Spleen (tissue), 13 donors: ENCODE measurements at places on chromosomes 4 and X.
A peak's percentile ranks its signal among the peaks of the same experiment; 100 is the strongest.

GRCh38 chr4:180423712-180424057 lies 1819.5 kb upstream of the TENM3 start:
- DNase-seq, result no peak

- no peak for DNase-seq
Observed at GRCh38 chrX:120459309-120459708, 9.8 kb downstream of the LAMP2 start.

- no peak for DNase-seq
Observed at GRCh38 chr4:10164877-10165283, 48.3 kb upstream of the WDR1 start.

GRCh38 chr4:110002326-110002725 lies 89.6 kb downstream of the EGF start:
- no peak for DNase-seq

DNA sequence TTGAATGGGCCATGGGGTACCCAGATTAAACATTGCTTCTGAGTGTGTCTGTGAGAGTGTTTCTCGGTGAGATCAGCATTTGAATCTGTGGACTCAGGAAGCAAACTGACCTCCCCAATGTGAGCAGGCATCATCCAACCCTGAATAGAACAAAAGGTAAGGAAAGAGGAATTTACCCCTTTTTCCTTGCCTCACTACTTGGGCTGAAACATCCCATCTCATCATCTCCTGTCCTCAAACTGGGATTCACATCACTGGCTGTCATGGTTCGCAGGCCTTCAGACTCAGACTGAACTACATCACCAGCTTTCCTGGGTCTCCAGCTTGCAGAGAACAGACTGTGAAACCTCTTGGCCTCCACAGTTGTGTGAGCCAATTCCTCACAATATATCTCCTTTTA lies 47.1 kb downstream of the TEC start:
- no peak for DNase-seq

GRCh38 chrX:149950681-149951080 lies 12.4 kb upstream of the EOLA2 start:
- no peak for DNase-seq

GRCh38 chr4:170979736-170980135 lies 833.5 kb upstream of the GALNTL6 start:
- no peak for DNase-seq

DNA sequence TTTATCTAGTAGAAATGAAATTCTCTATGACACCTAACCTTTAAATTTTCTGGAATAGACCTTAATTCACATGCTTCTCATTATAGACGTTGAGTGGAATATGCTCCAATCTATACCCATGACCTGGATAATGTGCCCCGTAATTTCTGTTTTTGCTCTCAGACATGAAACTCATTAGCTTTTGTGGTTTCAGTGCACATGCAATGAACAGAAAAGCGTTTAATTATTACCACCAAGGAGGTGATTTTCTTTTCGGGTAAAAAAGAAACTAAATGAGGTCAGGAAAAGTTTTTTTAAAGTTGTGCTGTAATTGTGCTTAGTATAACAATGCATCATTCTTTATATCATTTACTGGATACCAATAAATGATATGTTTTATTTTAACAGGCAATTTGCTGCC lies 1703.9 kb upstream of the TENM3 start:
- DNase-seq, result no peak

GRCh38 chr4:125519371-125520146 lies 204.8 kb downstream of the FAT4 start:
- DNase-seq, result no peak

DNA sequence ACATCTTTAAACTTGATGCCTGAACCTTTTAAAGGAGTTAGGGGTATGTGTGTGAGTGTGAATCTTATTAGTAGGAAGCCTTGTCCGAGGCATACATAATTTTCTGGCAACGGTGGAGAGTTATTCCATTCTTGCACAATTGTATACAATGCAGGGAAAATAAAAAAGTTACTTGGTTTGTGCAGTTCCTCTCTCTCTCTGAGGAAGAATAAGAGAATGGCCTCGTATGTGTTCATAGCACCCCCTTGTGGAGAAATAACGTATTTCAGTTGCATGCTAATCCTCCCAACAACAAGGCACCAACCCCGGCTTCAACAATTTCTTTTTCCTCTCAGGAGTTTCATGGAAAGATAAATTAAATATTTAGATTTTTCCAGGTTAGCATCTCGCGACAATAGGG lies 33.7 kb upstream of the FGF13 start:
- DNase-seq, result no peak

DNA sequence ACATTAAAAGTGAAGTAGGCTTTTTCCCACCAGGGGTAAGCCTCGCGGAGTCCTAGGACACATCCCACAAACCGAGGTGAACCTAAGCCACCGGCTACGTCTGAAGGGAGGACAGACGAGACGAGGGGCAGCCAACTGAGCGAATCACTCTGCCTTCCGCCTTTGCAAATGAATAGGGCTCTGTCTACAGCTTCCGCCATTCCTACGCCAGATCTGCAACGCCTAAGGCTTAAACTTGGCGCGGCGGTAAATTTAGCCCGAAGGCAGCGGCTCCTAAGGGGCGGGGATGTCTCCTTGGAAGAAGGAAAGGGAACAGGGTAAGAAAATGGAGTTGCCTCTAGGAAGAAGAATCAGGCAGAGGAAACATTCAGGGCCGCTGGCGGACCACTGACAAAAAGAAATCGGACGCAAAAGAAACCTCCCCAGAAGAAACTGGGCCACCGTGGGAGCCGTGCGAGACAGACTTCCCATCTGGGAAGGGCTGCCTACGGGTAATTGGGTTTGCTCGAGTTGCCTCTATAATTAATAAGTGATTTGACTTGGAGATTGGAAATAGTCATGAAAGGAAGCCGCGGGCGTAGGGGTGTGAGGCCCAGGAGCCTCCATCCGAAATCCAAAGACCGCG lies 90.5 kb downstream of the BCOR start:
- no peak for DNase-seq

- peak; percentile 51 for DNase-seq
Observed at GRCh38 chr4:119246177-119246733, 33.7 kb downstream of the USP53 start.

GRCh38 chr4:144298519-144298918 lies 158.0 kb upstream of the GYPA start:
- DNase-seq, result no peak

- no peak for DNase-seq
Observed at GRCh38 chr4:177464026-177464425, 21.8 kb upstream of the AGA start.

- no peak for DNase-seq
Observed at GRCh38 chrX:120751683-120752082, 121.8 kb upstream of the C1GALT1C1 start.

- no peak for DNase-seq
Observed at GRCh38 chrX:29043746-29044145, 456.5 kb downstream of the IL1RAPL1 start.

- DNase-seq, result no peak
Observed at GRCh38 chrX:133859336-133859735, 126.1 kb downstream of the GPC3 start.

DNA sequence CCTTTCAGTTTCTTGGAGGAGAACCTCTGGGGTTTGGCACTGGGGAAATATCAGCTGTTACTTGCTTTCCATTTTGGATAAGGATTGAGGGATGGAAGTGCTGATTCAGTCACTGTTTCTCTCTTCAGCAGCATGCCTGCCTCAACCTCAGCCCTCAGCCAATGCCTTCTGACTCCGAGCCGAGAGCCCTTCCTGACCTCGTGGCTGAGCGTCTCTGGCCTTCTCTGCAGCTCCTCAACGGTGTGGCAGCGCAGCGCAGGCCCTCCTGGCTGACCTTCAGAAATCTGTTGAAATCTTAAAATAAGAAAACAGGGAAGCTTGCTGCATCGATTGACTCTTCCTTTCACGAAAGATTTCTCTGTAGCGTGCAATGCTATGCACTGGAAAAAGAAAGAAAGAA lies 434.3 kb upstream of the FAT1 start:
- DNase-seq, result no peak

DNA sequence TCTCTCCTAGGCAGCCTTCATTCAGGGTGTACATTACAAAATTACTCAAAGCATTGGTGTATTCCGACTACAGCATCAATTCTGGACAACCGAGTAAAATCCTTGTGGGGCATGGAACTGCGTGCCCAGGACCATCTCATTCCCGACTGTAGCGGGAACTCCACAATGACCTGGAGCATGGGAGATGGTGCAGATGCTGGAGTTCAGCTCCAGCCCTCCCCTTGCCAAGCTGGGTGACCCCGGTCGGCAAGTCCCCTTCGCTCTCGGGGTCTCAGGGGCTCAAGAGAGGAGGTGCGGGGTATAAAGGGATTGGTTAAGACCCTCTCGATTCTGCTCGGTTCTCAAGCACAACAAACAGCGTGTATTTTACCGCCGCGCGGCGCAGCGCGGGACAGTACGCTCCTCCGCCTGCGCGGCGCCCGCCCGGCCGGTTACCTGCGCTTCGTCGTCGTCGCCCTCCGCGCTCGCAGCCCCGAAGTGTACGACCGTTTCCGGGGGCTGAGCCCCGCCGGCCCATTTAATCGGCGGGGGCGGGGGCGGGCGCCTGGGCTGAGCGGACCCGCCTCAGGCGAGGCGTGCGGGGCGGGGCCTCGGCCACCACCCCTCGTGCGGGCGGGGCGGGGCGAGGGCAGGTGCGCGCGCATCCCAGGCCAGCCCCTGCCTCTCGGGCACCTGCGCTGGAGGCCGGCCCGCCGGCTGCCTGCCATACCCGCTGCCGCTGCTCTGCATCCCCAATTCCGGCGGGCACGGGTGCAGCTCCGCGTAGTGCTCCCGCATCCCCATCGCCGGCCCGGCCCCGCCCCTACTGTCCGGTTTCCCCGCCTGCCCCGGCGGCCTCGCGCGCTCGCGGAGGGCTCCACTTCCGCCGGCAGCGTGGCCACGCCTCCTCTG lies at the start of gene G6PD:
Gene G6PD (minus strand): TSS at position 493 of the 891 bp plus-strand sequence. CDS start 691 bp downstream, outside the sequence.
- DNase-seq, result peak; percentile 96

DNA sequence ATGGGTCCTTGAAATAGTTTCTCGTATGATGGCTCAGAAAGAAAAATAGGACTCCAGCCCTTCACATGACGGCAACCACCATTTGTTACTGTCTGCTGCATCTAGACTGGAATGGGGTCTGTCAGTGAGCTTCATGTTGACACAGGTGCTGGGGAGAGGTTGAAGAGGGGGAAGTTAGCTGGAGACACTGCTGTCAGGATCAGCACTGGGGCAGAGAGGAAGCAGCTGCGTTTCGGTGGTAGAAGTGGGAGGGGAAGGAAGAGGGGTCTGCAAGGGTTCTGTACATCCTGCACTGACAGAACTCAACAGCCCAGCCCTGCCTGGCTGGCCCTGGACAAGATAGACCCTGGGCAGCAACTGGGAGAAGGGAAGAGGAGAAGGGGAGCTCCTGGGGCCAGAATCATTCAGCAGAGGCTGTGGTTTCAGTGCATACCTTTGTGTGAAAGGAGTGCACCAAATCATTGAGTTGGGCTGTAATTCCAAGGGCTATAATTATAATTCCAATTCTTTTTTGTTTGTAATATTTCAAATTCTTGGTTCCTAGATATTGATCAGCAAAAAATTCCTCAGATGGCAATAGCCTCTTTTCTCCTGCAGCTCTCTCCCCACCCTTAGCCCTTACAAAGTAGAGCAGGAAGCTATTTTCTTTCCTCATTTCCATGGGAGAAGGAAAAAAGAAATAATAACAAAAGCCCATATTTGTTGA lies 119.4 kb upstream of the C1GALT1C1 start:
- peak; percentile 78 for DNase-seq

DNA sequence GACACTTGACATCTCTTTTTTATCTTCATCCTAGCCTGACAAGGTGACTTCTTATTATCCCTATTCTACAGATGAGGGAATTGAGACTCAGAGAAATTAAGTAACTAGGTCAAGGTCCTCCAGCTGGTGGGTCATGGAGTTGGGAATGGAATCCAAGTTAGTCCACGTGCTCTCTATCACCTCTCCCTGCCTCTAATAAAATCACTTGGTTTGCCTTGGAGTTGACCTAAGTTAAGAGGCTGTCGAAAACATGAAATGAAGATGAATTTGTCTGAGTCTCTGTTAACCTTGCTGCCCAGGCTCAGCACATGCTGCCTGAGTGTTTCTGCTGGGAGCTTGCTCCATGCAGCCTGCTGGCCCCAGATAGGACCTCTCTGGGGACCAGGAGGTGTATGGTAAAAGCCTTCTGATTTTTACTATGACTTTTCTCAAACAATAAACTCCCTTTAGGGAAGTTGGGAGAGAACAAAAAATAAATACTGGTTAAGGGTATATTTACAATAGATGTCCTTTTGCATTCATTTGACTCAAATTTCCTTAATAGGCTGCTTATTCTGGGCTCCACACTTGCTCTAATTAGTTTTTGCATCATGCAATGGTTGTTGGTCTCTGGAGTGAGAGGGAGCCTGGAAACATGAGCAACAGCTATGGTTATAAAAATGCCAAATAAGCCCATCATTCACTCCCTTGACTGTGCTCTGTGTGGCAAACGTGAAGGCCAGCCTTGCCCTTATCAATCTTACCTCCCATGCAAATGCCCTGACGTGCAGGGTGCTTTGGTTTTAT lies 61.6 kb upstream of the DHX15 start:
- no peak for DNase-seq

- DNase-seq, result no peak
Observed at GRCh38 chr4:156036496-156036895, 82.8 kb upstream of the CTSO start.

GRCh38 chr4:187416216-187416615 lies 579.4 kb upstream of the ZFP42 start:
- no peak for DNase-seq

GRCh38 chr4:67207941-67208441 lies 337.3 kb downstream of the CENPC start:
- DNase-seq, result no peak

DNA sequence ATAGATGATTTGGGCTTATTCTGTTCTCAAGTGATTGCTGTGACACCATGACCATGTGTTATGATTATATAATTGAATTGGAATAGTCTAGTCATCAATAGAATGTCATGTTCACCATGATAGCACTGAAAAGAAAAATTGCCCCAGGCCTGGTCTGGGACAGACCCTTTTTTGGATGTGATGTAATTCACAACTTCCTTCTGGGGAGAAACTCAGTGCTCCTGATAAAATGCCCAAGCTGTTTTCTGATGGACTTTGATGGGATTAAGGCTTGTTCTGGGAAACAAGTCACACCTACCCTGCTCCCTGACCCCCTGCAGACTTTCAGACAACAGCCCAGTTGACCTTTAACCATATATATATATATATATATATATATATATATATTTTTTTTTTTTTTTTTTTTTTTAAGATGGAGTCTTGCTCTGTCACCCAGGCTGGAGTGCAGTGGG lies 65.3 kb downstream of the RHOH start:
- no peak for DNase-seq

DNA sequence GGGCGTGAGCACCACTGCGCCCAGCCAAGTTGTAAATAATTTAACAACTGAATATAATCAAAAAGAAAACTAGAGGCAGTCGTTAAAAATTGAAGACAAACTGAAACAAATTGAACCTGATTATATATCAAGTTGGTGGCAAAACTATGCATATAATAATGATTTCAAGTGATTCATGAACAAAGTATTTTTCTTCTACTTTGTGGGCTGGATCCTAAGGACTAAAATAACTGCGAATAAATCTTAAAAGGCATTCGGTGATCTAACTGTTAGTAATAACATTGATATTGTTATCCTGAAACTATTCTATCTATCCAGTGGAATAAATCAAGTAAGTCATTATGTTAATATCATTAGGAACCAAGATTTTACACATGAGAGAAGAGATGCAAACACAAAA lies 21.2 kb upstream of the USP9X start:
- no peak for DNase-seq
